ENCODE measurements at places on chromosomes 4 and X.

- DNase-seq, result no peak
These were observed 79.8 kb downstream of the JADE3 start for GRCh38 chrX:46992070-46992469.

DNA sequence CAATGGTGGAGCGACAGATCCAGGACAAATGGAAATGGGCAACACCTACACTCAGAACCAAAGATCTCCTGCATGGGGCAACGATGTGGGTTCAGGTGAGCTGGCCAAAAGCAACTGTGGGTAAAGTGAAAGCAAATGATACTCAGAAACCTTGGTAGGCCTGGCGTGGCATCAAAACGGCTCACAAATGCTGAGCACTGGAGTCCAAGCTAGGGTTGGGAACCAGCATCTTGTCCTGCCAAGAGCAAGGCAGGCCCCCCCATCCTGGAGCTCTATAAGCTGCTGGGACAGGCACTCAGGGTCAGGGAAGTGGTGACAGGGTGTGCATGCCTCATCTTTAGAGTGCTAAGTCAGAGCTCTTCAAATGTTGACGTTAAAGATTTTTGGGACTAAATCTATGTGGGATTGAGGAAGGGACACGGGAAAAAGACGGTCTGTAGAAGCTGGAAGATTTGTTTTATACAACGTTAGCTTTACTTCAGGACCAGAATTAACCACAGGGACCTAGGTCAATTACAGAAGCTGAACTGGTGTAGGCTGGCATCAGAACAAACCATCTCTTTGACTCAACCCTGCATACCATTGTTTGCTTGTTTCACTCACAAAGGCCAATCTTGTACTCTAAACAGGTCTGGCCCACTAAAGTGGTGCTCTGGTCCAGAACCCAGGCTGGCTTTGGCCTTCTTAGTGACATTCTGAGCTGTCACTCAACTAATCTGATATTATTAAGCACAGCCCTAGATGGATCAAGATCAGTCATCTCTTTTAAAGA lies 10.7 kb downstream of the ATP8A1 start:
- DNase-seq, result no peak

DNA sequence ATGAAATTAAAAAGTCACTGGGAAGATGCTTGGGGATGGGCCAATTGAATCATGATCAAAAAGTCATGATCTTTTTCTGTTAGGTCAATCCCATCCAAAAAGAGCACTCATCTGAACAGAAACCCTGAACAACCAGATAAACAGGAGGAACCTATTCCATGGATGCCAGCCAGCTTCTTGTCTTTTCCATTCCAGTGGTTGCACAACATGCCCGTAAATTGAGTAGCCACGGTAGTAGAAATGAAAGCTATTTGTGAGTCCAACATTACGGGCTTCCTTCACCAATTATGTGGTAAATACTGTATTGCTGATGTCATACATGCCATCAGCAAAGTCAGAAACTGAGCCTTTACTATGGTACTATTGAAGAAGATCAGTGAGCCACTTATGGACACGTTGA lies 982.4 kb upstream of the HS3ST1 start:
- DNase-seq, result no peak

- DNase-seq, result no peak
These were observed 82.2 kb downstream of the EFHC2 start for GRCh38 chrX:44261286-44261685.
